A673 (cell line): ENCODE measurements at places on chromosomes 4 and X.

DNA sequence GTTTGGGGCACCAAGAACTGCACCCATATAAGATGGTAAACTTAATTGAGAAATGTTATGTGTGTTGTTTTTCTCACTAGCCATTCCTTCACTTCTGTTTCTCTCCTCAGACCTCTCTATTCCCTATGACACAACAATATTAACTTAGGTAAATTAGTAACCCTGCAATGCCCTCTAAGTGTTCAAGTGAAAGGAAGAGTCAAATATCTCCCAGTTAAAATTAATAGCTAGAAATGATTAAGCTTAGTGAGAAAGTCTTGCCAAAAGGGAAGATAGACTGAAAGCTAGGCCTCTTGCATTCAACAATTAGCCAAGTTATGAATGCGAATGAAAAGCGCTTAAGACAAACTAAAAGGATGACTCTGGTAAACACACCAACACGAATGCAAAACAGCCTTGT is 132.9 kb upstream of the KLF8 start:
- DNase-seq, result no peak

GRCh38 chr4:61210186-61210939 is 10.2 kb downstream of the ADGRL3 start:
- DNase-seq, result no peak

GRCh38 chrX:119880552-119881437 is 9.2 kb downstream of the NDUFA1 start:
- peak; percentile 66 for DNase-seq

DNA sequence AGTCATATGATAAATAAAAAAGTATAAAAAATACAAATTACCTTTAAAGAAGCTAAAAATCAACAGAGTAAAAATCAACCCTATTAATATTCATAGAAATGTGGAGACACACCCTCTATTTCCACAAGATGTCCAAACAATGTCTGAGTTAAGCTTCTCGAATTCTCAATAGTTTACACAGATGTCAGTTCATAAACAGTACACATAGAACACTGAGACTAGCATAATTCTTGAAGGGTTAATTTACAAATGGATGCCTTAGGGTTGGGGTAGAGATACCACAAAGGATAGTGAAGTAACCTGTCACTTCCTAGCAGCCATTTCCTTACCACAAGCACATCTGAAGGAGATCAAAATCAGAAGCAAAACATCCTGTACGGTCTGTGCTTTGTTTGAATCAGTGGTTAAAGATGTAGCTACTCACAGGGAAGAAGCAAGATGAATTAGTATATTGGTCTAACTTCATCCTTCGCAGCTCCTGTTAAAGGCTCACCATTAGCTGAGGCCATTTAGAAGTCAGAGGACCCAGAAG is 2393.9 kb downstream of the ARAP2 start:
- no peak for DNase-seq

DNA sequence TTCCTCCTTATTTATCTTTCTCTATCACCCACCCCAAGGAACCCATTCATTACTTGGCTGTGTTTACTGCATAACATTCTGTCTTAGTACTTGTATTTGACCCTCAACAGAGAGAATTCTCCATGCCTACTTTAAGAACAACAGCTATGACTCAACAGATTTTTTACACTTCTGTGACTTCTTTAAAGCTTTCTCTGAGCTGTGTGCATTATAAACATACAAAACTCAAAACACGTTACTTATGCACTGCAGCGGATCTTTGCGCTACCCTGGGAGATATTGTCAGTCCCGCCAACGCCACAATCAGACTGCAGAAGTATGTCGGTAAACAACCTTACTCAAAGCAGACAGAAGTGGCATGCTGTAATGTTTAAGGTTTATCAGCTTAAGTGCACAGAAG is 35.1 kb downstream of the PRKX start:
- peak; percentile 6 for DNase-seq

GRCh38 chrX:109859651-109860050 is 126.6 kb upstream of the ACSL4 start:
- DNase-seq, result no peak

- peak; percentile 18 for DNase-seq
These were observed 26.7 kb upstream of the TBC1D19 start for GRCh38 chr4:26557164-26557563.

- DNase-seq, result no peak
These were observed 222.4 kb downstream of the APBB2 start for GRCh38 chr4:40991908-40992307.

DNA sequence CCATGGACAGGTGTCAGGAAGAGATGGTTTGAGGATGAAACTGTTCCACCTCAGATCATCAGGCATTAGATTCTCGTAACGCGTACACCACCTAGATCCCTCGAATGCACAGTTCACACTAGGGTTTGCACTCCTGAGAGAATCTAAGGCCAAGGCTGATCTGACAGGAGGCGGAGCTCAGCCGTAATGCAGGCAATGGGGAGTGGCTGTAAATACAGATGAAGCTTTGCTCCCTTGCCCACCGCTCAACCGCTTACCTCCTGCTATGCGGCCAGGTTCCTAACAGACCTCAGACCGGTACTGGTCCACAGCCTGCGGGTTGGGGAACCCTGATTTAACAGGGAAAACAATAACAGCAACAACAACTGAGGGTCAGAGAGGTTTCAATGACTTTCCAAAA is 2.0 kb upstream of the TEC start:
- DNase-seq, result no peak

- no peak for DNase-seq
These were observed 807.4 kb downstream of the FSTL5 start for GRCh38 chr4:161356351-161356750.

DNA sequence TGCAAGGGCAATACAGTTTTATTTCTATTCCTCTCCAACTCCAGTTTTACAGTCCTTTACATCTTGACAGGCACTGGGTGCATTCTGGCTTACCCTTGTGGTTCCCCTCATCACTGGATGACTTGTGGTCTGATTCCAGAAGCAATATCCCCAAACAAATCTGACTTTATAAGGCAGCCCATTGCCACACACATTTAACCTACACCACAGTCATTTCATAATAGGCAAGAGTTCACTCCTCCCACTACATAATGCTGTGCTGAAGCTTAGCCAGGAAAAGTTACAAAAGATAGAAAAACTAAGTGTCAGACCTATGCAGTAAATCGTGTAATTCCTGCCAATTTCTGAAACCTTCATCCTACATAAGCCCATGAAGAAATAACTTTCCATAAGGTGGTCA is 82.9 kb upstream of the MID1IP1 start:
- DNase-seq, result no peak
